ENCODE measurements at places on chromosomes 1 and 21. TPM values are rescaled to one million over a fixed set of nuclear protein-coding genes. Genes with fewer than 3 reads are reported as not detected.

DNA sequence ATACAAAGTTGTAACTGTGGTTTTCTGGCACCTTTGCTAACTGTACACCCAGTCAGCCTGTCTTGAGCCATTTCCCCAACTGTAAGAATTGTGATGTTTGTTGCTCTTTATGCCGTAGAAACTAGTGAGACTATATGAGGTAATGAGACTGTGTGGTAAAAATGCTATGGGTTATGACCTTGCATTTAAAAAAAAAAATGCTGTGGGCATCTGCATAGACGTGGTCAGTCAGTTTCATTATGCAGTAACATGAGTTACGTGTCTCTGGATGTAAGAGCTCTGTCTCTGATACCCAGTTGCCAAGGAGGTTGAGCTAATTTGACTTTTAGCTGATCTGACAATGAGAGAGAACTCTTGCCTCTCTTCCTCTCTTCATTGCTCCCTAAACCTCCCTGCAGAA is 80.6 kb upstream of the LAMC2 start:
- no peak overlapping the region for H3K27ac ChIP-seq
- DNase-seq = no peak
- H3K4me3 ChIP-seq = no peak overlapping the region
- H3K4me1 ChIP-seq = peaks cover 60% of the 10 kb centered on the region
- no peaks in the 10 kb centered on the region for H3K27me3 ChIP-seq

Gene FMO5
- total RNA-seq = 7.1 TPM

DNA sequence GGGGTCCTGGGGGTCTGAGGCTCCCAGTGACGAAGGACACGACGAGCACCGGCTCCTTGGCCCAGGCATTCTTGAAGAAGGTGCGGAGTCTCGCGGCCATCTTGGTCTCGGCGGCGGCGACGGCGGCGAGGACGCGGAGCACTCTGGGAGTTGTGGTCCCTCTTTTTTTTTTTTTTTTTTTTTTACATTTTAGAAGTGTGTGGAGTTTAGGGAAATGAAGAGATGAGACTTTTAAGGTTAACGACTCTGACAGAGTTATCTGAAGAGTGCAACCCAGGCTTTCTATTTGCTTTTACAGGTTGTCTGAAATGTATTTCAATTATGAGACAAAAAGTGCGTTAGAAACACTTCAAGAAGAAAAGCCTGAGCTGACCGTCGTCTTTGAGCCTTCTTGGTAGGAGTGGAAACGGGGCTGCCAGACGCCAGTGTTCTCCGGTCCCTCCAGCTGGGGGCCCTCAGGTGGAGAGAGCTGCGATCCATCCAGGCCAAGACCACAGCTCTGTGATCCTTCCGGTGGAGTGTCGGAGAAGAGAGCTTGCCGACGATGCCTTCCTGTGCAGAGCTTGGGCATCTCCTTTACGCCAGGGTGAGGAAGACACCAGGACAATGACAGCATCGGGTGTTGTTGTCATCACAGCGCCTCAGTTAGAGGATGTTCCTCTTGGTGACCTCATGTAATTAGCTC is 9.7 kb downstream of the OR2B11 start:
- DNase-seq = peak; percentile 76
- no peaks in the 10 kb centered on the region for H3K36me3 ChIP-seq
- H3K4me1 ChIP-seq = no peaks in the 10 kb centered on the region
- H3K27ac ChIP-seq = peak overlapping the region; percentile 64

Gene TRAF5
- 23.9 TPM for total RNA-seq

GRCh38 chr1:30650968-30651320 is 72.4 kb downstream of the MATN1 start:
- DNase-seq = no peak
- no peaks in the 10 kb centered on the region for H3K36me3 ChIP-seq
- H3K4me3 ChIP-seq = no peak overlapping the region
- H3K27ac ChIP-seq = no peak overlapping the region
- H3K4me1 ChIP-seq = no peaks in the 10 kb centered on the region
- H3K27me3 ChIP-seq = peaks cover 14% of the 10 kb centered on the region

GRCh38 chr1:59375321-59376220 is 78.7 kb downstream of the FGGY start:
- no peaks in the 10 kb centered on the region for H3K4me1 ChIP-seq
- no peak overlapping the region for H3K4me3 ChIP-seq
- no peaks in the 10 kb centered on the region for H3K36me3 ChIP-seq
- no peaks in the 10 kb centered on the region for H3K27me3 ChIP-seq

- no peaks in the 10 kb centered on the region for H3K4me1 ChIP-seq
- no peak overlapping the region for H3K27ac ChIP-seq
- no peak for DNase-seq
- H3K4me3 ChIP-seq = no peak overlapping the region
- H3K36me3 ChIP-seq = no peaks in the 10 kb centered on the region
These were observed 18.3 kb downstream of the TNFRSF9 start for GRCh38 chr1:7922301-7922700.

DNA sequence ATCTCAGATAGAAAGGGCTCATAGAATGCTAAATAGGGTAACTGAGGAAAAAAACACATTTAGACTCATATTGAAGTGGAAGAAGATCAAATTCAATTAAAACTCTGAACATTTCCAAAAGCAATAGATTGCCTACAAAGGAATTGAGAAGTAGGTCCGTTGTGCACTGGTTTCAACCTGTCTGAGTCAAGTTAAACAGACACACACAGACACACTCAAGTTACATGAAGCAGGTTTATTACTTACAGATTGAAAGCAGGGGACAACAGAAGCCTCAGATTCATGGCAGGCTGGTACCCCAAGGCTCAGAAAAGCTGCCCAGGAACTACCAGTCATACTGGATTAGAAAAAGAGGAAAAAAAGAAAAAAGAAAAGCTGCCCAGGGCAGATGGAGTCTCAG is 20.7 kb upstream of the S100A2 start:
- no peaks in the 10 kb centered on the region for H3K4me1 ChIP-seq
- no peaks in the 10 kb centered on the region for H3K27me3 ChIP-seq
- DNase-seq = no peak

DNA sequence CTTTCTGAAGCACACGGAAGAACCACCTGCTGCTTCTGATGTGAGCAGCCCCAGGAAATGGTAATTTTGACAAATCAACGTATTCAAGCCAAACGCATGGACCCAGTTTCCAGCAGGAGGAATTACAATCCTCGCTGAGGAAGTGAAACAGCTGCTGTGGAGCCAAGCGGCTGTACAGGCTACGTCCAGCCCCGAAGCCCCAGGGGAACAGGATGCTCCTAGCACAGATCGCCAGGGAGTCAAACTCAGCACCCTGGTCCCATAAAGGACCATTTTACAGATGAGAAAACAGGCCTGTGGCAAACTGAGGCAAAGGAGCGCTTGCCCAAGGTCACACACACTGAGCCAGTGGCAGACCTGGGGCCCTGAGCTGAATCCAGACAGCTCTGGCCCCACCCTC is 108.0 kb downstream of the PTPRU start:
- no peaks in the 10 kb centered on the region for H3K36me3 ChIP-seq
- DNase-seq = peak; percentile 52
- no peaks in the 10 kb centered on the region for H3K27me3 ChIP-seq
- H3K4me1 ChIP-seq = no peaks in the 10 kb centered on the region
- no peak overlapping the region for H3K4me3 ChIP-seq
- no peak overlapping the region for H3K27ac ChIP-seq

DNA sequence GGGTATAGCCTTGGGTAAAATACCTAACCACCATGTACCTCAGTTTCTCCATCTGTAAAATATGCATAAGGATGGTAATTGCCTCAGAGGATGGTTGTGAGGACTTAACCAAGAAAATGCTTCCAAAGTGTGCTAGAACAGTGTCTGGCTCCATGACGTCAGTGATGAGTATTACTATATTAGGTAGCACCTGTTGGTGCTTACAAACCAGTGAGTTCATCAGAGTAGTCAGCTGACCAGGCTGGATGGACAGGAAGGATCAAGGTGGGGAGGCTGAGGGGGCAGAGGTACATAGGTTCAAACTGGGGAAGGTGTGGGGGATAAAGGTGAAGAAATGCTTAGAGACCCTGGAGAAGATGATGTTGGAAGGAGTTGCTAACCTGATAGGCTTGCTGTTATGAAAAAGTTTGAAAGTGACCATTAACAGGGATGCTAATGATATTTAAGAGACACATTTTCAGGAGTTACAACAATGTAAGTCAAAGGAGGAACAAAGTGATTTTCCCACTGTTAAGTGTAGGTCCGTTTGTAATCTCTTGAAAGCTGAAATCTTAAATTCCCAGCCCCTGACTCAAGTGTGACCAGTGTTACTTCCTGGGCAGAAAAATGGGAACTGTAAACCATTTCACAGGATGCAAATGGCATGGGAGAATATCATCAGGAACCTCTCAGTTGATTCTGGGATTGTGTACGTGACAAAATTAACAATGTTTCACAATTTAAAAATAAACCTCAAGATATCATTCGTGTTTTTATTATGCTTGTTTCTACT is 4.4 kb downstream of the NTPCR start:
- peaks cover 45% of the 10 kb centered on the region for H3K36me3 ChIP-seq
- no peaks in the 10 kb centered on the region for H3K27me3 ChIP-seq
- H3K4me3 ChIP-seq = no peak overlapping the region
- no peak for DNase-seq
- no peak overlapping the region for H3K27ac ChIP-seq

DNA sequence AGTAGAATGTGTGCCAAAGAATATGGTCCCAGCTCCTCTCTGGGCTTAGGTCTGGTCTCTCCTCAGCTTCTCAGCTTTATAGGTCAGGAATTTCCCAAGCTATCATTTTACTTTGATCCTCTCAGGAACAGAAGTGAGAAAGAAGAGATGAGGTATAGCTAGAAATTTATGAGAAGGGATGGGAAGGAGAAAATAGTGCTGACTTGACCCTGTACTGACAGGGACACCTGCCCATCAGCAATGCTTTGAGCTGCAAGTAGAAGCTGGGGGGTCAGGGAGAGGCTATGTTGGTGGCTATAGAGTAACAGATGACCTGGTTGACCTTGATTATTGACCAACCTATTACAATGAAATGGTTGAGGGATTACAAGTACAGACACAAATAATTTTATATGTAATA is 75.0 kb downstream of the XCL2 start:
- DNase-seq = no peak
- H3K4me3 ChIP-seq = no peak overlapping the region
- no peaks in the 10 kb centered on the region for H3K36me3 ChIP-seq
- H3K27ac ChIP-seq = peak overlapping the region; percentile 64
- no peaks in the 10 kb centered on the region for H3K27me3 ChIP-seq
- no peaks in the 10 kb centered on the region for H3K4me1 ChIP-seq

DNA sequence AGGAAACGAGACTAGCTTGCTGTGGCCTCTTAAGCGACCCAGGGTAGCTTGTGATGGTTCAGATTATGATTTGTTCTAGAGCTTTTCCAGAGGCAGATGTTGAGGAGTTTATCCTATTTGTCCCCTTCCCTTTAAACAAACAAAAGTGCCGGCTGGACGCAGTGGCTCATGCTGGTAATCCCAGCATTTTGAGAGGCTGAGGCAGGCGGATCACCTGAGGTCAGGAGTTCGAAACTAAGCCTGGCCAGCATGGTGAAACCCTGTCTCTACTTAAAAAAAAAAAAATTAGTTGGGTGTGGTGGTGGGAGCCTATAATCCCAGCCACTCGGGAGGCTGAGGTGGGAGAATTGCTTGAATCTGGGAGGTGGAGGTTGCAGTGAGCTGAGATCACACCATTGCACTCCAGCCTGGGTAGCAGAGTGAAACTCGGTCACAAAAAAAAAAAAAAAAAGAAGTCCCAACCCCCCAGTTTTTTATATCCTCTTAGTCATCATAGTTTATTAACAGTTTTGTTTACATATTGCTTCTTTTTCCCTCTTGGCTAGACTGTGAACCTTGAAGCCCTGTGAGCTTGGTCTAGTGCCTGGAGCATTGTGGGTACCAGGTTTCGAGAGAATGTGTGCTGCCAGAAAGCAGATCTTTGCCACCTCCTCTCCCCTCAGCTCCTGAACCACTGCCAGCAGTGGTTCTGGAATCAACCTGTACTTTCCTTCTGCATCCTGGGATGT is 29.8 kb downstream of the MAPKAPK2 start:
- peaks cover 92% of the 10 kb centered on the region for H3K4me1 ChIP-seq
- H3K27me3 ChIP-seq = no peaks in the 10 kb centered on the region
- DNase-seq = peak; percentile 86
- H3K4me3 ChIP-seq = peak overlapping the region; percentile 2
- peak overlapping the region; percentile 88 for H3K27ac ChIP-seq

Gene NIPAL3
- 53.2 TPM for total RNA-seq

Gene CACNA1S
- total RNA-seq = not detected

DNA sequence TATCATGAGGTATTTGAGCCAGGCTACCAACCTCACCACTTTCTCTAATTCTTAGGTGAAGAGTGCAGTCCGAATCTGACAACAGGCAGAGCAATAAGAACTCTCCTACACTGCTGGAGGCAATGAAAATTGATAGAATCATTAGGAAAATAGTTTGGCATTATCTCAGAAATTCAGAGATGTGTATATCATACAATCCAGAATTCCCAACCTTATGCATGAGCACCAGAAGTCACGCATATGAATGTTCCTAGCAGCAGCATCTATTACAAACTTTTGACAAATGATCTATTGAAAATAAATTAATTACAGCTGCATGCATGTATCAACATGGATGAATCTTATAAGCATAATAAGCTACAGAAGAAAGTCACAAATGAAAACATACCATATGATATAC is 176.9 kb upstream of the CAMK1G start:
- H3K27ac ChIP-seq = no peak overlapping the region
- no peaks in the 10 kb centered on the region for H3K36me3 ChIP-seq
- no peak overlapping the region for H3K4me3 ChIP-seq

- DNase-seq = no peak
- no peaks in the 10 kb centered on the region for H3K4me1 ChIP-seq
- no peak overlapping the region for H3K27ac ChIP-seq
- H3K27me3 ChIP-seq = no peaks in the 10 kb centered on the region
- H3K36me3 ChIP-seq = no peaks in the 10 kb centered on the region
These were observed 54.8 kb downstream of the NPHP4 start for GRCh38 chr1:5937373-5937857.

Gene ITGB2
- total RNA-seq = 41.0 TPM

Gene FCRL5
- total RNA-seq = not detected
